Activated T-helper 17 cell treated with anti-CD3 and anti-CD28 coated beads, Interleukin-2, amount 50 U/mL, for 72 hours (primary cell): ENCODE measurements at places on chromosomes 6 and 20. TPM values are rescaled to one million over a fixed set of nuclear protein-coding genes. Genes with fewer than 3 reads are reported as not detected.

- ATAC-seq, result no peak
Observed at GRCh38 chr20:1938464-1939269, 43.5 kb downstream of the SIRPA start.

- ATAC-seq, result no peak
Observed at GRCh38 chr20:49706630-49707091, 7.0 kb downstream of the B4GALT5 start.

The KCNQ5 gene
- 8.5 TPM for total RNA-seq

- peak; percentile 93 for ATAC-seq
Observed at GRCh38 chr6:89859744-89860143, 30.1 kb downstream of the CASP8AP2 start.

- no peak for ATAC-seq
Observed at GRCh38 chr6:160513836-160514235, 150.2 kb downstream of the LPA start.
